Aorta (tissue), 5 donors: ENCODE measurements at places on chromosomes 7 and 10. TPM values are rescaled to one million over a fixed set of nuclear protein-coding genes. Genes with fewer than 3 reads are reported as not detected.

PTPRN2 gene
- 0.67 TPM for polyA plus RNA-seq

SPDYE2B gene
- not detected for polyA plus RNA-seq

PTPRZ1 gene
- polyA plus RNA-seq = 4.1 TPM

SH2D4B gene
- not detected for polyA plus RNA-seq

GRCh38 chr10:80498833-80499741 is 38.6 kb upstream of the SH2D4B start:
- H3K4me1 ChIP-seq = no peaks in the 10 kb centered on the region
- H3K27me3 ChIP-seq = no peaks in the 10 kb centered on the region
- H3K4me3 ChIP-seq = no peak overlapping the region
- no peaks in the 10 kb centered on the region for H3K36me3 ChIP-seq

- no peak for DNase-seq
- no peaks in the 10 kb centered on the region for H3K27me3 ChIP-seq
- no peaks in the 10 kb centered on the region for H3K4me1 ChIP-seq
- no peaks in the 10 kb centered on the region for H3K36me3 ChIP-seq
These were observed 802.7 kb upstream of the IGFBP3 start for GRCh38 chr7:46723742-46724141.

DNA sequence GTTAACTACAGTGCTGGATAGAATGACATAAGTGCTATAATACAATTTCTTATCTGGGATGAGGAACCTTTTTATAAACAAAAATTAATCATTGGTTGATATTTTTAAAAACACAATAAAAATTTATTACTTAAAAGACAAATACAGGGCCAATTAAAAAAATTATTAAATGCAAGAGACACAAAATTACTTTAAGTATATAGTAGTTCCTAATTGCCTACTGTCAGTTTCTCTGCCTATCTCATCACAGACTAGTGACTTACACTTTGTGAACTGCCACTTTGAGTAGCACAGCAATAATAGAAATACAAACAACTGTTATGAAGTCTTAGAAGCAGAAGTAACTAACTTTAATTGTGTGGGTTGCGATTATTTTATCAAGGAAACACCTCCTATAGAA is 8.4 kb downstream of the TES start:
- H3K4me1 ChIP-seq = peaks cover 4% of the 10 kb centered on the region
- no peaks in the 10 kb centered on the region for H3K36me3 ChIP-seq
- no peak for DNase-seq
- no peak overlapping the region for H3K4me3 ChIP-seq
- H3K27me3 ChIP-seq = no peaks in the 10 kb centered on the region

DNA sequence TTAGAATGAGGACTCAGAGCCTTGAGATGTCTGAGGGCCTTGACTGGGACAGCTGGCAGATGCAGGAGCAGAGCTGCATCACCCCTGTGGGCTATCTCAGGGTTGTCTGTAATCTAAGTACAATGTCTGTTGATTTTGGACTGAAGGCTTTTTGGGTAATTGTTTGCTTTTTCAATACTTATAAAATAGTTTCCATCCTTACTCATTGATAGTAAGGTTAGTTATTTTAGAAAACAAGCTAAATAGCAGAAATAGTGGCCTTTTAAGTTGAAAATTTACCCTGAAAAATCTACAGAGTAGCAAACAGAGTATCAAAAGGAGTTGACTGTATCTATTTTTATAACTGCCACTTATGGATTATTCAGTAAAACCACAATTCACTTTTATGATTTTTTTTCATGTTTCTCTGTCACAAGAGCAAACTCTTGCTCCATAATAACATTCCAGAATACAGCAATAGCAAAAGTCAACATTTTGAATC is 179.7 kb downstream of the CFTR start:
- DNase-seq = no peak
- no peaks in the 10 kb centered on the region for H3K27me3 ChIP-seq
- no peak overlapping the region for H3K4me3 ChIP-seq
- no peaks in the 10 kb centered on the region for H3K36me3 ChIP-seq
- H3K27ac ChIP-seq = no peak overlapping the region
- H3K4me1 ChIP-seq = no peaks in the 10 kb centered on the region

GRCh38 chr7:50160206-50160605 is 67.2 kb upstream of the ZPBP start:
- no peak overlapping the region for H3K27ac ChIP-seq
- no peak for DNase-seq
- no peaks in the 10 kb centered on the region for H3K36me3 ChIP-seq
- no peaks in the 10 kb centered on the region for H3K4me1 ChIP-seq
- H3K4me3 ChIP-seq = no peak overlapping the region
- H3K27me3 ChIP-seq = no peaks in the 10 kb centered on the region

GRCh38 chr7:113289140-113289740 is 170.9 kb upstream of the SMIM30 start:
- no peaks in the 10 kb centered on the region for H3K27me3 ChIP-seq
- no peak for DNase-seq
- H3K27ac ChIP-seq = no peak overlapping the region
- no peaks in the 10 kb centered on the region for H3K36me3 ChIP-seq

DNA sequence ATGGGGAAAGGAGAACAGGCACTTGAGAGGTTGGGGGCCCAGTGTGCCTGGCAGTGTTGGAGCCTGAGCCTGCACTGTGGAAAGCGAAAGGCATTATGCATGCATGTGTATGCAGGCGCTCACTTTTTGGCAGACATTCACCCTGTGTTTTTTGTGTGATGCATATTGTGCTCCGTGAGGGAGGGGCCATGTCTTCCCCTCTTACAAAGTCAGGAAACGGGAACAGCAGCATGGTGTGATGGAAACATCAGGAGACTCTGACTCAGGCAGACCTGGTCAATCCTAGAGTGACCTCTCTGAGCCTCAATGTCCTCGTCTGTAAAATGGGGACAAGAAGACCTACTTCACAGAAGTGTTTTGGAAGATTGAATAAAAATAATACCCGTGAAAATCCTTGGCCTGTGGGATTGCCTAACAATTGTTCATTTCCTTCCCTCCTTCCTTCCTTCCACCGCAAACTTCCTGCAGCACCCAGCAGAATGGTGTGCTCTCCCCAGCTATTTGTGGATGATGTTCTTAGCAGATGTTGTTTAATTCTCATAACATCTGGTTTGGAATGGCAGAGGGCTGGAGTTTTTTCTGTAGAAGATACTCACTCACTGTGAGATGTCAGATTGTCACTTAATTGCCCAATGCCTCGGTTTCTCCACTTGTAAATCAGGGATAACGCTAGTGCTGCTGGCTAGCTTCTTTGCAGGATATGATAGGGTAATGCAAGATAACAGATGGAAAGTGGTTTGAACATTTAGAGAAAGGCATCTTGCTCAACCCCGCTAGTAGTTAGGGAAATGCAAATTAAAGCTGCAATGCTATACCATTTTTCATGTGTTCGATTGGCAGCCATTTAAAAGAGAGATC is 39.8 kb downstream of the CDH23 start:
- no peak overlapping the region for H3K27ac ChIP-seq
- DNase-seq = no peak
- no peaks in the 10 kb centered on the region for H3K27me3 ChIP-seq
- no peaks in the 10 kb centered on the region for H3K4me1 ChIP-seq
- H3K4me3 ChIP-seq = no peak overlapping the region
- no peaks in the 10 kb centered on the region for H3K36me3 ChIP-seq

GRCh38 chr10:126524526-126524925 is 136.2 kb upstream of the ADAM12 start:
- H3K4me3 ChIP-seq = no peak overlapping the region
- no peaks in the 10 kb centered on the region for H3K36me3 ChIP-seq
- no peaks in the 10 kb centered on the region for H3K4me1 ChIP-seq
- no peaks in the 10 kb centered on the region for H3K27me3 ChIP-seq
- DNase-seq = no peak
- no peak overlapping the region for H3K27ac ChIP-seq
